ENCODE measurements at places on chromosomes 6 and 20.
A peak's percentile ranks its signal among the peaks of the same experiment; 100 is the strongest.

DNA sequence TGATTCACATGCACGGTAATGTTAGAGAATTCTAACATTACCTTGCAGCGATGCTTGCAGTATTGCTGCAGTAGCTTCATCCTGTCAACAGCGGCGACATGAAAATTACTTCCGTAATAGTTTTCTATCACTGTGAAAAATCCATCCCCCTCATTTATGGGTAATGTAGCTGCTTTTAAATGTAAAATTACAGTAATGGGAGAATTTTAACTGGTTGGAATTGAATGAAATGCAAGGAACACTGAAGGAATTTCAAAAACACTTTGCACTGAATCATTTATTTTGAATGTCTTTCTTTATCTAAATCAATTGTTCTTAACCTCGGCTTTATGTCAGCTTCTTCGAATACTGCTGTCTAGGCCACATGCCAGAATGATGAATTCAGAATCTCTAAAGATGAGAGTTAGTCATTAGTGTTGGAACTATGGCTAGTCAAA is 102.4 kb upstream of the HIVEP1 start:
- DNase-seq = no peak

GRCh38 chr6:42781796-42782688 is at the start of gene BICRAL:
Gene BICRAL, plus strand, starts transcription at chr6:42782052. Its CDS starts 39,971 bp downstream, at chr6:42822023.
- peak; percentile 72 for DNase-seq

DNA sequence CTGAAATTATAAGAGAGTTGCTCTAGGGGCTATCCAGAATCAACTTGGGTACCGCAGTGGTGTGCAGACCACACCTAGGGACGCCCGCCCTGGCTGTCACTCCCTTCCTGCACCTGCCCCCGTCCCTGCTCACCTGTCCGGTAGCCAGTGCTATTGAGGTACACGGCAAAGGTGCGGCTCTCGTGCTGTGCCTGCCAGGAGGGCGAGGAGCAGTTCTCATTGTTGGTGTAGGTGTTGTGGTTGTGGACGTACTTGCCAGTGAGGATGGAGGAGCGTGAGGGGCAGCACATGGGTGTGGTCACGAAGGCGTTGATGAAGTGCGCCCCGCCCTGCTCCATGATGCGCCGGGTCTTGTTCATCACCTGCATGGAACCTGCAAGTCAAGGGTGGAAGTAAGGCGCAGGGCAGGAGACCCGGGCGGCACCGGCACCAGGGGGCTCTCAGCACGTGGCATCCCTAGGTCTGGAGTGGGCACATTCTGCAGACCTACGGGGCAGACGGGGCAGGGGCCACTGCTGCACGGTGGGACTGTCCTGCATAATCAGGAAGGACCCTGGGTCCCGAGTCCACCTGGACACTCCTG is 48.6 kb downstream of the SULF2 start:
- DNase-seq = no peak

DNA sequence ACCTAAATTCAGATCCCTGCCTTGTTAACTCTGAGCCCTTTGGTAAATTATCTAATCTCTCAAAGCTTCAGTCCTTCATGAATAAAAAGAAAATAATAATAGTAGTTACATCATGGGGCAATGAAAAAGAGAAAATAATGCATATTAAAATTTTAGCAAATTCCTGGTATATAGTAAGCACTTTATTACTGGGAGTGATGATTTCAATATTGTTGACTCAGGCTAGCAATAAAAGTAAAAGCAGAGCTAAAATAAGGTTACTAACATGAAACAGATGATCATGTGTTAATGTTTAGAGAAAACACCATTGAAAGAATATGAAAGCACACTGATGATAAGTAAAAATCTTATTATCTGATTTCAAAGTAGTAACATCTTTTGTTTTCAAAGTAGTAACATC is 13.6 kb downstream of the GINS1 start:
- DNase-seq = no peak

DNA sequence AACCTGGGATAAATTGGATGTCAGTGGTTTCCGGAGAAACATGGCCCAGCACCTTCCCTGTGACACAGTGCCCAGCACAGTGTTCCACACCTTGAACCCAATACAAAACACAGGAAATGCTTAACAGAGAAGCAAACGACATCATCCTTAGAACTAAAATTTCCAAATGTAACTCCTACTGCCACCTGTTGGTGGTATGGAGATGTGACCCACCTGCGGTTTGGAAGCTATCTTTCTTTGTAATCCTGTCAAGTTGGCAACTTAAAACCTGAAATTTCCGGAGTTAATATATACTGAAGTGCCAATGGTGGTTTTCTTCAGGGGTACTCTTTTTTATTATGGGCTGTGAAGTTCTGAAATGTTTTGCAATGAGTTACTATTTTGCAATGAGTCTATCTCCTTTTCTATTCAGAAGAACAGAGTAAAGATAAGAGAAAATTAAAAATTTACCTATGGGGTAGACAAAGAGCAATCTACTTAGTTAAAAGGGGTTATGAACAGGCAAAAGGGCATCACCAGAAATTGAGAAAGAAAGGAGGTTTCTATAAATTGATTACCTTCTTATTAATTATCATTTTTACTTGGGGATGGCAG is 658.8 kb downstream of the PTPRT start:
- no peak for DNase-seq

- DNase-seq = no peak
These were observed 45.2 kb downstream of the TBX18 start for GRCh38 chr6:84719152-84719551.

- DNase-seq = no peak
These were observed 151.1 kb downstream of the LRRC1 start for GRCh38 chr6:53945765-53946407.

- no peak for DNase-seq
These were observed 541 bp upstream of the IL20RA start for GRCh38 chr6:137045222-137045789.

GRCh38 chr20:62899633-62900051 is 26.7 kb downstream of the DIDO1 start:
- DNase-seq = no peak

DNA sequence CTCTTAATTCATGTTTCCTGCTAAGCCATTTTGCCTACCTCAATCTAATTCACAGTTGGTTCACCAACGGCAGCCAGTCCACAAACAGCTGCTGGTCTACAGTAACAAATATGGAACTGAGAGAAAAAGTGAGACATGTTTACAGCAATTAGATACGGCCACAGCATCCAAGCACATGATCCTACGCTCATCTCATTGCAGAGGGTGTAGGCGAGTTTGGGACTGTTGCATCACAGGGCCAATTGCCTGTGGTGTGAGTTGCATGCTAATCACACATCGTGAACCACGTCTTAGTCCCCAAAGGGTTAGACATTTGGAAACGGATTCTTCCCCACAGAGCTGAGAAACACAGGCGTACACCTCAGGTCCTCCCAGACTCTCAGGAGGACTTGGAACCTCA is 166.9 kb downstream of the EYA2 start:
- no peak for DNase-seq

- no peak for DNase-seq
These were observed 413.5 kb downstream of the PRKN start for GRCh38 chr6:162313922-162314660.

DNA sequence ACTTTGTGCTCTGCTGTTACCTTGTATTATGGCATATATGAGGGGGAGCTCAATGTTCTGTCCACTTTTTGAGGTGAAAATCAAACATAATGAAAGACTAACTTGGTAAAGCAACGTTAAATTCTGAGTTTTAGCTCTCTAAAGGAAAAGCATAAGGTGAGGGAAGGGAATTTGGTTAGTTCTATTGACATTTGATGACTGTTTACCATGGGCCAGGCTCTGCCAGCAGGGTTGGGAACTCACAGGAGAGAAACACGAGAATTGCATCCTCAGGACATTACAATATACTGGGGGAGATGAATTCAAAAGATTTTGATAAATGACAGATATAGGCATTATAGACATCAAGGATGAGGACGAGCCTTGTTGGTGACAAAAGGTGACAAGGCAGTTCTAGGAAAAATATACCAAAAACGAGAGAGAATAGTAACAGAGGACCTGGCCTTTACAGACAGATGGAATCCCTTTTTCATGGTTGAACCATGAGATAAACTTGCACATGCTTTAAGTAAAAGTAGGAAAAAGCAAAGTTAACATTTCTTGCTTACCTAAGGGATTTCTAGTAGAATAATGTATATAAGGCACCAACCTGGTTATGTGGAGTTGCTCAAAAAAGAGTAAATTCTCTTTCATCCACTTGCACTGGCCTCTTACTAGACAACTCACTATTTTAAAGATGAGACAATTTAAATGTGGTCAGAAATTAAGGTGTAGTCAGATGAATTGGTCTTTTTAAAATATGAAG is 191.4 kb downstream of the NKAIN2 start:
- no peak for DNase-seq

DNA sequence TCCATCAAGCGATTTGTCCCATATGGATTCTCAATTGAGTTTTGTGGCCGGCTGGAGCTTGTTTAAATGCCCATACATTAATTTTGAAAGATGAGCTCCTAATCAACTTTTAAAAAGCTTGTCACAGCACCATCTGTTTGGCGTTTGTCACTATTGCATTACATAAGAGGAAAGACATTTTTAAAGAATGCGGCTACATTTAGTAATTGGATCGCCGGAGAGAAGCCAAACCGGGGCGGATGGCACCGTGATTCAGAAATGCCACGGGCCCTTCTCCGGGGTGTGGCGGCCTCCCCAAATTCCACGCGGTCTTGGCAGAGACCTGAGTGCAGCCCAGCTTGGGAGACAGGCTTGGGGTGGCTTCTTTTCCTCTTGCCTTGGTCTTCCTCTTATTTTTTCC is 67.7 kb upstream of the ZNFX1 start:
- DNase-seq = no peak

- no peak for DNase-seq
These were observed 137.0 kb upstream of the SULF2 start for GRCh38 chr20:47922269-47922668.

GRCh38 chr6:31681135-31681671 is 336 bp upstream of the LY6G5C start:
- peak; percentile 41 for DNase-seq

DNA sequence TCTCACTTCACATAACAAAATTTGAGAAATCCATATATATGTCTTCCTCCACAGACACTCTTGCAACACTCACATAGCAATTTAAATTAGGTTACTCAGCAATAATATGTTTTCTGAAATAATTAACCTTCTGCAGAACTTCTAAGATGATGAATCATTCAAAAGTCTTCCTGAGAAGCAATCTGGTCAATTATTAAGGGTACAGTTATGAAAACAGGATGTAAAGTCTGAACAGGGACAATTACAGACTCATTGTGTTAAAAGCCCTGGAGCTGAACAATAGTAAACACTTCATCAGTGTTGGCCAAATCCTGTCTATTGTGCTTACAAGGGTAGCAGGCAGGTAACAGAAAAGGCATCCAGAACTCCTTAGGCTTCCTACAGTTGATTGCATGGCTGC is 75.4 kb downstream of the FILIP1 start:
- no peak for DNase-seq

DNA sequence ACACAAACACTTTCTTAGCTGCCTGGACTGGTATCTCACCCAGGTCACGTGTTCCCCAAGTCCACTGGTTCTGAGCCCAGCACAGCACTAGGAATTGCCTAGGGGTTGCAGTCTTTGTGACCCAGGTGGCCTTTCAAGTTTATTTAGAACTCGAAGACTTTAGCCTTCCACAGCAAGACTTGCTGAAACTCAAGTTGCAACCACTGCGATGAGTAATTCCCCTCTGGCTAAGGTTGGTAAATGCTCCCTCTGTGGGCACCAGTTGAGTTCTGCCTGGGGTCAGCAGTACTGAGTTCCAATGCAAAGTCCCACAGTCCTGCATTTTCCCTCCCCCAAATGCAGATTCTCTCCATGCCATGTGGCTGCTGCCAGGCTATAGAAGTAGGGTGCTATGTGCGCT is 77.6 kb upstream of the MOCS1 start:
- DNase-seq = no peak

- no peak for DNase-seq
These were observed 1.7 kb downstream of the NTSR1 start for GRCh38 chr20:62710221-62710885.

GRCh38 chr6:26309731-26310142 is 55.3 kb upstream of the BTN3A2 start:
- DNase-seq = no peak

DNA sequence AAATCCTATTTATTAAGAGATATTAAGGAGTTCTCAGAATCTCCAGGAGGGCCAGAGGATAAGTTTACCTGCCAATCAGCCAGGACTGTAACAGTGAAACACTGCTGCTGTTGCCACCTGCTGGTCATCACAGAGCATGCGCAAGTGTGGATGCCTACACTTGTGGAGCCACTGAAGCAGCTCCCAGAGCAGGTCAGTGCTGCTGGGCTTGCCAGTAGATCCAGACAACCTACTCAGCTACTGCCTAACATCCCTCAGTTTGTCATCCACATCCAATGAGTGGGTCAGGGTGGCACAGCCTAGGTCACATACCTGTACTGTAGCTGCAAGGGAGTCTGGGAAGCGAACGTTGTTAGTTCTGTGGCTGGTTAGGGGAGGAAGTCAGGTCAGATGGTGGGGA is 18.3 kb upstream of the NHSL1 start:
- peak; percentile 45 for DNase-seq

GRCh38 chr6:144544266-144544830 is 259.2 kb downstream of the UTRN start:
- DNase-seq = no peak

DNA sequence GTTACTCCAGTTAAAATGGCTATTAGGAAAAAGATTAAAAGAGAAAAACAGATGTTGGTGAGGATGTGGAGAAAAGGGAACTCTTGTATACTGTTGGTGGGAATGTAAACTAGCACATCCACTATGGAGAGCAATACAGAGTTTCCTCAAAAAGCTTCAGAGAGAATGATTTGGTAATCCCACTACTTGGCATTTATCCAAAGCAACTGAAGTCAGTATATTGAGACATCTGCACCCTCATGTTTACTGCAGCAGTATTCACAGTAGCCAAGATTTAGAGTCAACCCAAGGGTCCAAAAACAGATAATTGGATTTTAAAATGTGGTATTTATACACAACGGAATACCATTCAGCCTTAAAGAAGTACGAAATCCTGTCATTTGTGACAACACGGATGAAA is 469.5 kb downstream of the QKI start:
- no peak for DNase-seq

DNA sequence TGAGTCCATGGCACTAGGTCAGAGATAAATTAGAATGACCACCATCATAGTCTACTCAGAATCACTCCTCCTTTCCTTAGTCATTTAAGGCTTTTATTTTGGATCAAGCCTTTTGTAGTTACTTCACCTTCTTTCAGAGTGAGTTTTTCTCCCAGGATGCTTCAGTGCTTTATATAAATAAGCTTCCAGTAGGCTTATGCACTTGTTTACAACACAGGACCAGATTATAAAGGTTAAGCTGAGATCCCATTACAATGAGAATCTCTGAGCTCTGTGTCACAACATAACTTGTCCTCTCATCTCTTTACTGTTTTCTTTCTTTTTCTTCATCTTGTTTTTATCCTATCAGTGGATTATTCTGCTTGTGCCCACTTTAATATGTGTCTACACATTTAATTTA is 47.9 kb downstream of the CEP57L1 start:
- DNase-seq = no peak
